ENCODE measurements at places on chromosomes 11 and 22. TPM values are rescaled to one million over a fixed set of nuclear protein-coding genes. Genes with fewer than 3 reads are reported as not detected.

RTN4R gene
- polyA plus RNA-seq = 2.0 TPM

DNA sequence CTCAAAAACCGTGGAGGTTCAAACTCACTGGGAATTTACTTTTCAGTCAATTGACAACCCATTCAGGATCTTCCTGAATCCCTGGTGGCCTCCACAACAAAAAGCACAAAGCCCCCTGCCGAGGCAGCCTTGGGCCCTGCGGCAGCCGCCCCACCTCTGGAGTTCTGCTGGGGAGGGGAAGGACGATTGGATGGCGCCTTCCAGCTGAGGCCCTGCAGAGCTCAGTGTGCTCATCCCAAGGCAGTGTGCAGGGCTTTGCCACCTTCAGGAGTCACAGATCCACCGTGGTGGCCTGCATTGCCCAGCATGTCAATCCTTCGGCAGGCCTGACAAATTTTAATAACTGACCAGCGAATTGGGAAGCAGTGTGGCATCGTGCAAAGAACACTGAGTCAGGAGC lies 7.4 kb downstream of the ZFTA start:
- DNase-seq = no peak

RFPL2 gene
- not detected for polyA plus RNA-seq

GRCh38 chr11:103234974-103235373 lies 125.7 kb downstream of the DYNC2H1 start:
- DNase-seq = no peak

- DNase-seq = no peak
Observed at GRCh38 chr22:49847751-49848689, 5.6 kb upstream of the ZBED4 start.

Measured in stomach (tissue), 19 donors.